ENCODE measurements at places on chromosomes 5 and 9.

DNA sequence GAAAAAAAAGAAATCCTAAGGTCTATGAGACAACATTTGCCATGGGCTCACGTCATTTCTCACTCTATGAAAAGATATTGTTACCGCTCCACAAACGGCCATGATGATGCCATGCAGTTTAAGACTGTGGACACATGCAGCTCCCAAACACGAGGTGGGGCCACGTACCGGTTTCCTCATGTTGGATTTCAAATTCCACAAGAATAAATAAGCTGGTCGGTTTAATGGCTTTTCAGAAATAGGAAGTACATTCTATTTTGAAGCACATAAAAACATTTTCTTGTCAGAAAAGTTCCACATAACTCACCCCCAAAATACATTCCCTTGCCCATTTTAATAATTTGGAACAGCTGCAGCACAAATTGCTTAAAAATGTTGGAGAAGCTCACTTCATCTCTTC, 130.6 kb downstream of the MYO10 start:
- DNase-seq = no peak

GRCh38 chr5:41277476-41278245, 64.3 kb upstream of the C6 start:
- DNase-seq = no peak

- no peak for DNase-seq
Observed at GRCh38 chr5:35009019-35009418, 38.7 kb downstream of the AGXT2 start.

- no peak for DNase-seq
Observed at GRCh38 chr9:28584542-28584941, 1011.3 kb upstream of the C9orf72 start.

DNA sequence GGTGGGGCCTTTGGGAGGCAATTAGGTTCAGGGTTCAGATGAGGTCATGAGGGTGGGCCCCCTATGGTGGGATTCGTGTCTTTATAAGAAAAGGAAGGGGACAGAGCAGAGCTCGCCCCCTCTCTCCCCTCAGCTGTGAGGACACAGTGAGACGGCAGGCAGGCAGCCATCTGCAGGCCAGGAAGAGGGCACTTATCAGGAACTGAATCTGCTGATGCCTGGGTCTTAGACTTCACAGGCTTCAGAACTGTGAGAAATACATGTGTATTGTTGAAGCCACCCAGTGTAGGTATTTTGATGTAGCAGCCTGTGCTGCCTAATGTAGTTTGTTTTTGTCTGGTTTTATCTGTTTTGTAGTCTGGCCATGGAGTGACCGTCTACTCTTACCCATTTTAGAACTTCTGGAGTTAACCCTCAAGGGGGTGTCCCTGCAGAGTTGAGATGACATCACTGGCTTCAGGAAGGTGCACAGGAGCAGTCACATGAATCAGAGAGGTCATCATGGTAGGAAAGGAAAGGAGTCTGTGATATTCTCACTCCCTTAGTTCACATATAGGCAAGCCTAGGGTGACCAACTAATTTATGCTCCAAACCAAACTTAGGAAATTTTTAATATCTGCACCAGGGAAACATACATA, 71.0 kb downstream of the LRRC70 start:
- no peak for DNase-seq

DNA sequence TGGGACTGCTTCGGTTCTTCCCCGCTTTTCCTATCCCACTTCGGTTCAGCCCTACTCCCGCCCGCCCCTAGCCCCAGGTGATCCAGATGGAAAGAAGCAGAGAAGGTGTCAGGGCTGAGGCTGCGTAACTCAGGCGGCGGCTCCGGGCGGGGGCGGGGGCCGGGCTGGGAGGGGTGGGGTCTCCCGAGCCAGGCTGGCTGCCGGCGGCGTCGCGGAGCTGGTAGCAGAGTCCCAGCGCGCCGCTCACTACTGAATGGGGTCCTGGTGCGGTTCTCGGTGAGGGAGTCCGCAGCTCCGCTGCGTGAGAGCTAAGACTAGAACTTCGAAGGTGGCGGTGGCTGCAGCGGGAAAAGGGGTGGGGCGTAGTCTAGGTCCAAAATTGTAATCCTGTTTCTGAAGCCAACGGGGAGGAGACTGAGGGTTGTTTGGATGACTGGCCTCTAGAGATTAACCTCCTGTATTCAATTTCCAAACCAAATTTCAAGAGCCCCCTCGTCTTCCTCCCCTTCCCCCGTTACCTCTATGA, 1.4 kb downstream of the PRR16 start:
- DNase-seq = no peak

DNA sequence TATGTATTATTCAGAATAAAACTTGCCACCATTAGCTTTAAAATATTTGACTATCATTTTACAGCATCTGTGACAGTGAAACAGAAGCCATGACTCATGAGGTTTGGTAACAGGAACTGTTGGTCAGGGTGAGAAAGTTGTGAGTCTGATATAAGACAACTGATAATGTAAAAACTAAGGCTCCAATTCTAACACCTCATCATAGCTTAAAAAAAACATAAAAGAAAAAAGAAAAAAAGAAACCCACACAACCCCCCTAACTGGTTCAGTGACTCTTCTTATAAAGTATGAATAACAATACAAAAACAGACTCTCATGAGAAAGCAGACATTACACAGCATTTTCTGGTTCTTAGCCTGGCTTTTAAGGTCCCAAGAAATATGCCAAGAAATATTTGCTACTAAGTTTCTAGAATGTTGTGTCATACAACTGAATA, 85.8 kb downstream of the MRPS27 start:
- peak; percentile 64 for DNase-seq

DNA sequence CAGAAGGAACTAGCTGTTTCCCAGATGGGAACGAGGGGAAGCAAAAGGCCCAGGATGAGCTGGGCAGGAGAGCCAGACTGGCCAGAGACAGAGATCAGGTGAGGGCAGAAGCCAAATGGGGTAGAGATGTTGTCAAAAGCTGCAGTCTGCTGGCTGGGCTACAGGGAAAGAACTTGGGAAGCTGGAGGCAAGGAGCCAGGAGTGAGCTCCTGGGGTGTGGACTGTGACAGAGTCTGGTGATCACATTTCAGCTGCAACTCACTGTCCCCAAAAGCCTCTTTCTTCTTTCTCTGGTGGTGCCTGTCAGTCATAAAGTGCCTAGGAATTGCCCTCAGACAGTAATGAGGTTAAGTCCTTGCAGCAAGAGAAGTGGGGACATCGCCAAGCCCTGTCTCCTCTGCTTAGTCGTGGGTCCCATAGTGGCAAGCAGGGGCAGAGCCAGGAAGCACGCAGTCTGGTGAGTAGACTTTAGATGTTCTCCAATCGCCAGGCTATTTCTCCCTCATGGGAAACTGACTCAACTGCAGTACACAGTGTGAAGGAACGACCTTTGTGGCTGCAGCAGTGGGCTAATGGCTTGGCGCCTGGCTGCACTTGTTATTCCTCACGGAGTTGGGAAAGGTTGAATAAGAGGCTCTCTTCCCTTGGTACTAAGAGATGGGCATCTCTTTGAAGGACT, 2.5 kb upstream of the FSD1L start:
- DNase-seq = no peak

DNA sequence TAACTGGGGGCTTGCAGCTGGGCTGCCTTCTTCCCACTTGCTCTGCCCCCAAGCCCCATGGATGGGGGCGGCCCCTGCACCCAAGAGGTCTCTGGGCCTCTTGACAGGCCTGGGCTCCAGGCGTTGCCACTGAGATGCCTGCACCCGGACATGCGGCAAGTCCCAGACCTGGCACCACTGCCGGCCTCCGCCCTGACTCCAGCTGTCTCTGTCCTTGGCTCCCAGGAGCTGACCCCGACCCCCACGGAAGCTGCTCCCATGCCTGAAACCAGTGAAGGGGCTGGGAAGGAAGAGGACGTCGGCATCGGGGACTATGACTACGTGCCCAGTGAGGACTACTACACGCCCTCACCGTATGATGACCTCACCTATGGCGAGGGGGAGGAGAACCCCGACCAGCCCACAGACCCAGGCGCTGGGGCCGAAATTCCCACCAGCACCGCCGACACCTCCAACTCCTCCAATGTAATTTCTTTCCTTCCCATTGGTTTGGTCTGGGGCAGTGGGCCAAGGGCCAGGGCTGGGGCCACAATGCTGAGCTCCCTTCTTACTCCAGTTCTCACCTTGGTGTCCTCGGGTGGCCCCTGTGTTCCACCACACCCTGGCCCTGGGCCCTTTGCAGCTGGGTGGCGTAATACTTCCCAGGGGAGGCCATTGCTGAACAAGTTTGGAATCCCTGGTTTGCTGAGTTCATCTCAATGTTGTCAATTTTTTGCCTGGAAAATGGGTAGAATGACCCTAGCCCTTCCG, 88.6 kb downstream of the COL5A1 start:
- DNase-seq = no peak

DNA sequence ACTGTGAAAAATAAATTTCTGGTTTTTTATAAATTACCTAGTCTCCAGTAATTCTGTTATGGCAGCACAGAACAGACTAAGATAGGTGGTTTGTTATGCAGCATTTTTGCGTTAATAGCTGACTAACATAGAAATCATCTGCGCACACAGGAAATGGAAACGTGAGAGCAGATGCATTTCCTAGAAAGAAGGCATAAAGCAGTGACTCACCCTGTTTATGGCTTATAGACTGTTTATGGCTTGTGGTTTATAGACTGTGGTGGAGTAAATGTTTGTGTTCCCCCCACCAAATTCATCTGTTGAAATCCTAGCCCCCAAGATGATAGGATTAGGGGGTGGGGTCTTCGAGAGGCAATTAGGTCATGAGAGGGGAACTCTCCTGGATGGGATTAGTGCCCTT, 18.3 kb upstream of the OSMR start:
- no peak for DNase-seq

GRCh38 chr5:50352382-50352781, 88.7 kb downstream of the EMB start:
- DNase-seq = no peak

DNA sequence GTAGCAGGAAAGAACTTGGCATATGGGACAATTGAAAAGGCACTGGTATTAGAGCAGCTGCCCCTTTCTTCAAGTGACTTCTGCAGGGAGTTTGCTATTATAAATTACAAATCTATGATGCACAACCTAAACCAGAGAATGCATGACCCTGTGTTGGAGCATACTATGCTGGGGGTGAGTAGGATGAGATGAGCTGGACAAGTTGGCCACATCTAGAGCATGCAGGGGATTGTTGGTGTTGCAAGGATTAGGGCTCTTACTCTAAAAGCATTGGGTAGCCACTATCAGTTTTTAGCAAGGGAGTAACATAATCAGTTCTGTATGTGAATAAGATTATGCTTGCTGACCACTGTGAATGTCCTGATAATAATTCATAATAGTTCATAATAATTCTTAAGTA, 186.7 kb downstream of the KIAA0825 start:
- DNase-seq = no peak

DNA sequence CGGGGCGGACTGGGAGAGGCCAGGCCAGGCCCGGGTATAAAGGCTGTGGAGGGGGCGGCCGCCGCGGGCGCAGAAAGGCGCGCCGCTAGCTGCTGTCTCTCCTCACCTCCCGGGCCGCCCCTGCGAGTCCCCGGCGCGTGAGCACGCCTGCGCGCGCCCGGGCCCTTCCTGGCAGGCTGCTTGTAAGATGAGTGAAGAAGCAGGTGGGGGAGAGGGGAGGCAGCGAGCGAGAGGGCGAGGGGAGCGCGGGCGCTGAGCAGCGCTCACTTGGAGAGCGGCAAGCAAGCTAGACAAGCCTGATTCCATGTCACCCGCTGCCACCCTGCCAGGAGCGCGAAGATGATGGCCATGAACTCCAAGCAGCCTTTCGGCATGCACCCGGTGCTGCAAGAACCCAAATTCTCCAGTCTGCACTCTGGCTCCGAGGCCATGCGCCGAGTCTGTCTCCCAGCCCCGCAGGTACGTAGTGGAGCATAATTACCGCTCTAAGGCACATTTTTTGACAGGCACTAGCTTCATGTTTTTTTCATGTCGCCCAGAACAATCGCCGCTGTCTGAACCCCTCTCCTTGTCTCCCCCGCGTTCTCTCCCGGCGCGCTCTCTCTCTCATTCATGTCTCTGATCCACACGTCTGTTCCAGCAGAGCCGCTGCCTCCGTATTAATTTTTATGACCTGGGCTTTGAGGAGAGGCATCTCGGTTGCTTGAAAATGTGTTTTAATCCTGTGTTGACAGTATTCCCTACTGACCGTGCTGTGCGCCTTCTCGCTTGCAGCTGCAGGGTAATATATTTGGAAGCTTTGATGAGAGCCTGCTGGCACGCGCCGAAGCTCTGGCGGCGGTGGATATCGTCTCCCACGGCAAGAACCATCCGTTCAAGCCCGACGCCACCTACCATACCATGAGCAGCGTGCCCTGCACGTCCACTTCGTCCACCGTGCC, at the start of gene POU4F3:
Gene POU4F3 (plus strand): TSS at position 66 of the 941 bp plus-strand sequence. CDS start 274 bp downstream, at position 340.
- no peak for DNase-seq

- DNase-seq = no peak
Observed at GRCh38 chr9:87750726-87751125, 24.8 kb downstream of the CTSL start.

GRCh38 chr5:173535166-173535975, 81.1 kb downstream of the BOD1 start:
- DNase-seq = no peak

GRCh38 chr9:20117986-20118385, 329.1 kb upstream of the SLC24A2 start:
- DNase-seq = no peak

GRCh38 chr5:12023614-12024241, 119.5 kb upstream of the CTNND2 start:
- DNase-seq = peak; percentile 9

- no peak for DNase-seq
Observed at GRCh38 chr5:37283214-37283820, 34.1 kb upstream of the CPLANE1 start.

DNA sequence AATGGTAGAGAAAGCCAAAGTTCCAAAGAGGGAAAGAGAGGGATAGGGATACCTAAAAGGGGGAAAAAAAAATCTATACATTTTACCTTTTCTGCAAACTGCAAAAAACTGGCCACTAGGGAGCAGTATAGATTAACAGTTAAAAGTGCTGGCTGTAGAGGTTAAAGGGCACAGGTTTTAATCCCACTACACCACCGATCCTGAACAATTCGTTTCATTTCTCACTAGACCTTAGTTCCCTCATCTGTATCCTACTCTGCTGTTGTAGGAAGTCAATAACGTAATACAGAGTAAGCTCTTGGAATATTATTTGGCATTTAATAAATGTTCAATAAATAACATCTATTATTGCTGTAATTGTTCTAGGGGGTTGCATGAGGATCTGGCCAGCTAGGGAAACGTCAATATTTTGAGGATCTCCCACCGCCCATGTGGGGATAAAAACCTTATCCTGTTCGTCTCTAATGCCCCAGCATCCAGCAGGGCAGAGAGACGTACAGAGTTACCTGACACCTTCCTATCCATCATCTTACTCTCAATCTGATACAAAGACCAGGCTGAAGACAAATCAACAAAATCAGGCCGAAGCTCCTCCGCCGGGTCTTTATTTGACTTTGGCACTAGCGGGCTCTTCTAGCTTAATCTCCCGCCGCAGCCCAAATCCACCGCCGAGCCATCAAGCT, 757 bp downstream of the CDC26 start:
- peak; percentile 63 for DNase-seq

GRCh38 chr5:137315534-137316345, 183.4 kb downstream of the SPOCK1 start:
- no peak for DNase-seq

GRCh38 chr9:79665369-79665768, 93.6 kb downstream of the TLE4 start:
- no peak for DNase-seq

- no peak for DNase-seq
Observed at GRCh38 chr5:17115855-17116254, 101.6 kb upstream of the BASP1 start.

Measured in GM20000 (cell line).